ENCODE measurements at places on chromosomes 5 and 9.

GRCh38 chr9:87663556-87663955 is 62.4 kb upstream of the CTSL start:
- DNase-seq = no peak

DNA sequence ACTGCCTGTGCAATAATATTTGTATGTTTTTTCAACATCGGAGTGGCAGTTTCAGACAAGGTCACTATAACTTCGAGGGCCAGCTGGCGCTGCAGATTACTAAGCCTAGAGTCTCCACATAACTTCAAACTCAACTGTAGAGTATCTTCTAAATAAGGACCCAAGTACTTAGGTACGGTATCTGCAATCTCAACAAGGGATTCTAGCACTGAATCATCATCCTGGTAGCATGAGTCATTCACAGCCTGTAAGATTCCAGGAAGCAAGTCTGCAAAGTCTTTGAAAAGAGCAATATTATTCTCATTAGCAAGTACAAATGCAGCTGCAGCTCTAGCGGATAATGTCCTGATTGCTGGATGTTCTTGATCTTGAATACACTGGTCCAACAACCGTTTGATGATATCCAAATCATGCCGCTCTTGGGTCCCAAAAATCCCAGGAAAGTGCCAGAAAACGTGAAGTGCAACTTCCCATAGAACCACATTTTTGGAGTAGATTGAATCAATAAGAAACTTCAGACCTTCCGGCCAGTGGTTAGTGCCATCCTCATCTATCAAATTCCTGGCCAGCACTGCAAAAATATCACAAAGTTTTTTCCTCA is 654 bp downstream of the RANBP6 start:
- no peak for DNase-seq

GRCh38 chr5:179908528-179908927 is 831 bp upstream of the TBC1D9B start:
- no peak for DNase-seq

DNA sequence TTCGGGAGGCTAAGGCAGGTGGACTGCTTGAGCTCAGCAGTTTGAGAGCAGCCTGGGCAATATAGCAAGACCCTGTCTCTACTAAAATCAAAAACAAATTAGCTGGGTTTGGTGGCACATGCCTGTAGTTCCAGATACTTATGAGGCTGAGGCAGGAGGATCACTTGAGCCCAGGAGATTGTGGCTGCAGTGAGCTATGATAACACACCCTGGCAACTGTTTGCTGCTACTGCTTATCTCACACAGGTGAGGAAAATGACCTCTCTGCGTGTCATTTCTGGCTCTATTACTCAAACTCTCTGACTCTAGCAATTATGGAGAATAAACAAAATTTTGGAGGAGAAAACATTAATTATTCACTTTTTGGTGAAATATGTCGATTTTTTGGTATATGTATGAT is 45.3 kb upstream of the TMC1 start:
- no peak for DNase-seq

GRCh38 chr9:26746357-26747072 is 146.1 kb downstream of the CAAP1 start:
- no peak for DNase-seq

DNA sequence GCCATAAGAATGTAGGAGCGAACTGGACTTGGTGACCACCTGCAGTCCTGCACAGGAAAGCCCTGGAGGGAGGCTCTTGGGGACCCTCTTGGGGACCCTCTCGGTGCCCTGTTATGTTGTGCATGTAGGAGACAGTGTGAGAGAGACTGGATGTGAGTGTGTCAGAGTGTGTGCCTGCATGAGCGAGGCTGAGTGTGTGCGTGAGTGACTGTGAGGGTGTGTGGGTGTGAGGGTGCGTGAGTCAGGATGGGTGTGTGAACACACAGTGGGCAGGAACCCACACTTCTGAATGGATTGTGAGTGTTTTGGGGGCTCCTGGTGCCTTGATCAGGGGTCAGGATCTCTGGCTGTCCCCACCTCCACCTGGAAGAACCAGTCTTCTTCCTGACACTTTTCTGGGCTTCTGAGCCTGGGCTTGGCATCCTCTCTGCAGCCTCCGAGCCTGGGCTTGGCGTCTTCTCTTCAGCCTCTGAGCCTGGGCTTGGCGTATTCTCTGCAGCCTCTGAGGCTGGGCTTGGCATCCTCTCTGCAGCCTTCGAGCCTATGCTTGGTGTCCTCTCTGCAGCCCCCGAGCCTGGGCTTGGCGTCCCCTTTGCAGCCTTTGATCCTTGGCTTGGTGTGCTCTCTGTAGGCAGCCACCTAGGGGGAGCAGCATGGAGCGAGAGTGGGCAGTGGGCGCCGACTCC is 25.6 kb upstream of the ANKRD33B start:
- DNase-seq = no peak

GRCh38 chr5:173314166-173314952 is 13.9 kb downstream of the STC2 start:
- no peak for DNase-seq

DNA sequence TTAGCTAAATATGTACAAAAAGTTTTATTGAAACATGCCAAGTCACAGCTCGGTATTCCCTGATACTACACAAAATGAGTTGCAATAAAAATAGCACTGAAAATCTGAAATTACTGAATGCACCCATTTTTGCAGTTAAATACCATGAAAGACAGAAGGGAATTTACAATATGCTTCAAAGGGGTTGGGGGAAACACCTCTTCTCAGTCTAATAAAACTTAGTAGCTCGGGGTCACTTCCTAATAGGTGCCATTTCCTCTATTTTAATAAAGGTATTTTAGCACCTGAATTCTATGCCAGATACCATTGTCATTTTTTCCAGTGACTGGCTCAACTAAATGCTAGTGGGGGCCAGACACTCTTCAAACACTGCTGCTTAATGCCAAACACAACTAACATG is 204.1 kb upstream of the MEF2C start:
- DNase-seq = no peak

DNA sequence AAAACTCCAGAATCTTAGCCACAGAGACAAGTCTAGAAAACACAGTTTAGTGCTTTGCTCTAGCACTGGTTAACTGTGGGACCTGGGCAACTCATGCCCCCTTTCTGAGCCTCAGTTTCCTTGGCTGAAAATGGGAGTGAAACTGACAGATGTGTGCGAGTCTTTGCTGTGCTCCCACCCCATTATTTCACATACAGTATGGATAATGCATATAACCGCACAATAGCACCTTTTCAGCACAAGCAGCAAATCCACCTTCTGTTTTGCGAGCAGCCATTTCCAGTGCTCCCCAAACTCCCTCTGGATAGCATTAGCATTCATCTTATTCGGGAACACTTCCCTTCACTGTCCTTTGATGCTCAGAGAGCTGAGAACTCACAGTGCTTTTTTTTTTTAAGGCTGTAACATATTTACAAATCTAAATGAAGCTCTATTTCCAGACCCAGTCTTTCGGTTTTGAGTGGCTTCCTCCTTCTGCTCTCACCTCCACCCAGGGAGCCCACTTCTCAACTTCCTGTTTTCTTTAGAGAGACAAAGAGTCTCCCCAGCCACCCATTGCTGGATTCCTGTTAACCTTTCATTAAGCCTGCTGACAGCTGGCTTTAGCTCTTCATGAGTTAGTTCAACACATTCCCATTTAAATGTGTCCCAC is 49.2 kb downstream of the TIMD4 start:
- DNase-seq = no peak

DNA sequence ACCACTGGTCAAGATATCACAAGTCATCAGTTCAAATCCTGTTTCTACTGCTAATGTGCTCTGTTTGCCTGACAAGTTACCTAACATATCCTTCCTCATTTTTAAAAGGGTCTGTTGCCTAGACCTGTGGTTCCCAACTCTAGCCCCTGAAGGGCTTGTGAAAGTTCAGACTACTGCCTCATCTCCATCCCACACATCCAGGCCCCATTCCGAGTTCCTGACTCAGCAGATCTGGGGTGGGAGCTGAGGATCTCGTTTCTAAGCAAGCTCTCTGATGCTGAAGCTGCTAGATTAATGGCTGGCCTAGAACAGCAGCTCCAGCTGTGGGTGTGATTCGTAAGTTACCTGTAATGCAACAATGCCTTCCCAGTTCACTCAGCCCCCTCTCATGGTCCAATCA is 32.5 kb downstream of the S1PR3 start:
- DNase-seq = no peak

DNA sequence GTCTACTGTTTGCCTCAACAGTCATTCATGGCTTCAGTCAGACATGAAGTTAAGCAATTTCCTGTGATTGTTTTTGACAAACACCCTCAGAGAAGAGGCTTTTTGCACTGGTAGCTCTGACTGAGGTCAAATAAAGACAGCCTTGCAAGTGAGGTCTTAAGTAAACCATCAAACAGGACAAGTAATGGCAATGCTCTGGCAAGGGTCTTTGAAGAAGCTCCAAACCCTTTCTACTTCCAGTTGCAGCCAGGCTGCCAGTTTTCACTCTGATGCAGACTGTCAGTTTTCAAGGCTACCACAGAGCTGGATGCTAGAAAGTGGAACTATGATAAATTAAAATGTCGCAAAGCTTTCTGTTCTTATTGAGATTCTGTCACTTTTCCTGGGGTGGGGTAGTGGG is 421.5 kb upstream of the PTGER4 start:
- DNase-seq = no peak

DNA sequence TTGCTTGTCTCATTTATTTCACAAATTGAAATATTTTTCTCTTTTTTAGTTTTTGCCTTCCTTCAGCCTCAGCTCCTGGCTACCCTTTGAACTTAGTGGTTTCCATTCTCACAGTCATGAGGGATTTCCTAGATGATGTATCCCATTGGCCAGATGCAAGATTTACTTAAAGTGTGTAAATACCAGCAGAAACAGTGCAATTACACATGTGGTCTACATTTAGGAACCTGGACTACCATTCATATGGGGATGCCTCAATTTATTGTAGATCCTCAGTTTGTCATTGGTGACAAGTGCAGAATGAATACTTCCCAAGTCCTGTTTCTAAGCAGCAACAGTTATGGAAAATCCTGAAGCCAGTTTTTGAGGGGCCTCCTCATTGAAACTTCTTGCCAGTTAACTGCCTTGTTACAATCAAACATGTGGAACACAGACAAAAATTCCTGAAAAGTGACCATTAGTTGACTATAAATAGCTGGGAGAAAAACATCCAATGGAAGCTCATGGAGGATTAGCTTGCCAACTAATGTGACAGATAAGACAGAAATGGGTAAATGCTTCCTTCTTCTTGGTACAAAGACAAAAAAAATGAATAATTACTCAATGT is 113.6 kb upstream of the FER start:
- no peak for DNase-seq

- DNase-seq = no peak
Measured at GRCh38 chr5:72472031-72472430, 35.2 kb downstream of the ZNF366 start.

DNA sequence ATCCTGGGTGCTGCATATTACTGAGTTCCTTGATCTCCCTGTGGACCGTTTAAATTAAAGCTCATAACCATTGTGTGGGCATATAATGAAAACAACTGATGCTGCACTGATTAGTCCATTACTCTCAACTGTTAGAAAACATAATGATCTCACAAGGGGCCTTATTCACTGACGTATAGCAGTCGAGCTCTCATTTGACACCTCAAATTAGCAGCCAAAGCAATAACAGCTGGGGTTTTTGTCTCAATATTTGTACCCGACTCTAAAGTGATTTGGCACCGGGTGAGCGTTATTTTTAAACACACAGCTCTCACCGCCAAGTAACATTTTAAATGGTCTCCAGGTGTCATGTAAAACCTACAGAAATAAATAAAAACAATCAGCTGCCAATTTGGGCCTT is 252.2 kb upstream of the PANK3 start:
- no peak for DNase-seq

GRCh38 chr9:105330755-105331154 is 86.3 kb downstream of the SLC44A1 start:
- no peak for DNase-seq

- peak; percentile 80 for DNase-seq
Measured at GRCh38 chr5:147782110-147783028, at the start of gene JAKMIP2. Gene JAKMIP2, minus strand, starts transcription at chr5:147782728. Its CDS starts 110,922 bp downstream, at chr5:147671806.

GRCh38 chr5:111589316-111589715 is 77.0 kb upstream of the STARD4 start:
- DNase-seq = no peak

DNA sequence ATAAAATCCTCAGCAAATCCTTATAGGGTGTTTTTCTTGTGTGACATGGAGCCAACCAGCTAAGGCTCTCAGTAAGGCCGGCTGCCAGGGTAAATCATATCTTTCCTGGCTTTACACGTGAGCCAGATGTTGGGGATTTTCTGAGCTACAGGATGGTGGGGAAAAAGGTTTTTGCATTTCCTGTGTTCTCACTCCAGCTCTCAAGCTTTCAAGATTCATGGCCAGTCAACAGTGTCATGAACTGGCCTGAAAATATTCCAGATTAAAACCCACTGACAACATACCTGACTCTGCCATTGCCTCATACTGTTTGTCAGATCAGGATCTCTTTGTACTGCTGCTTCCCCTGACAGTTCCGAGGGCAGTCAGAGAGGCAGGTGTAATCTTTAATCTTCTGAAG is 306.9 kb downstream of the GLIS3 start:
- no peak for DNase-seq

DNA sequence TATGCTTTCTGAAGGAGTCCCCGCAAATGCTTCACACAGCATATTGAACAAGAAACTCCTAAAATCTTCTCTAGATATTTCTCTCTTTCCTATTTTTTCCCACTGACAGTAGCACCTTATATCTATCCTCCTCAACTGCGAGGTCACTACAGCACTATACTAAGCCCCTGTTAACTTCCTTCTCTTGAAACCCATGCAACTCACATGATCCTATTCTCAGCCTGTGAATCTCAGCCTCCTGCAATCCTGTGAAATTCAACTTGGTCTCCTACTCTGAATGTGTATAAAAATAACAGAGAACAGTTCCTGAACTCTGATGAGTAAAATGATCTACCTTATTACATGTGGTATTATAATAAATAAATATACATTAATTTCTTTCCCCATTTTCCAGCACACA is 6.1 kb upstream of the PLGRKT start:
- no peak for DNase-seq

- DNase-seq = no peak
Measured at GRCh38 chr5:127650022-127650421, 1.1 kb downstream of the CTXN3 start.

DNA sequence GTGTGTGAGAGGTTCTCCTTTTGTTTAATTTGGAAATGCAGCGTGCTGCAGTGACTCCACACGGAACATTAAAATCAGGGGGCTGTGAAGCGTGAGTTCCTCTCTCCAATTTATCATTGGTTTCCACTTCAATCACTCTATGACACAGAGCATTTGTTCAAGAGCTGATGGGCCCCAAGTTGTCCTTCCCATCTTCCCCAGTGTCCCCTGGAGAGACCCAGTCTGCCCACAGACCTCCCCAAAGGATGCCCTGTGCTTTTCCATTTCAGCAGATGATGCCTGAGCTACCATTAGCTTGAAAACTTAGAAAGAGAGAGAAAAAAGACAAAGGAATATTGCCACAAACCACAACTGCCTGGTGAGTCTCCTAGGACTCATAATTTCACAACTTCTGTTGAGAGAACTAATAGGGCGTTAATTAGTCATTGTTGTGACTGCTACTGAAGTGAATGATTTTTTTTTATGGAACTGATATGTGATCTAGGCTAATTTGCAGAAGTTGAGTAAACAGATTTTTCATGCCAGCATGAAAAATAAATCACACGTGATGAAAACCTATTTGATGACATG is 772.7 kb downstream of the SEMA5A start:
- DNase-seq = no peak

GRCh38 chr5:30832519-30832918 is 361.0 kb upstream of the CDH6 start:
- no peak for DNase-seq

Measured in substantia nigra (tissue), 51 donors.